Stimulated activated CD8-positive, alpha-beta memory T cell treated with anti-CD3 and anti-CD28 coated beads, Interleukin-2, amount 100 ng/mL, for 48 hours (primary cell): ENCODE measurements at places on chromosomes 7 and 10.

DNA sequence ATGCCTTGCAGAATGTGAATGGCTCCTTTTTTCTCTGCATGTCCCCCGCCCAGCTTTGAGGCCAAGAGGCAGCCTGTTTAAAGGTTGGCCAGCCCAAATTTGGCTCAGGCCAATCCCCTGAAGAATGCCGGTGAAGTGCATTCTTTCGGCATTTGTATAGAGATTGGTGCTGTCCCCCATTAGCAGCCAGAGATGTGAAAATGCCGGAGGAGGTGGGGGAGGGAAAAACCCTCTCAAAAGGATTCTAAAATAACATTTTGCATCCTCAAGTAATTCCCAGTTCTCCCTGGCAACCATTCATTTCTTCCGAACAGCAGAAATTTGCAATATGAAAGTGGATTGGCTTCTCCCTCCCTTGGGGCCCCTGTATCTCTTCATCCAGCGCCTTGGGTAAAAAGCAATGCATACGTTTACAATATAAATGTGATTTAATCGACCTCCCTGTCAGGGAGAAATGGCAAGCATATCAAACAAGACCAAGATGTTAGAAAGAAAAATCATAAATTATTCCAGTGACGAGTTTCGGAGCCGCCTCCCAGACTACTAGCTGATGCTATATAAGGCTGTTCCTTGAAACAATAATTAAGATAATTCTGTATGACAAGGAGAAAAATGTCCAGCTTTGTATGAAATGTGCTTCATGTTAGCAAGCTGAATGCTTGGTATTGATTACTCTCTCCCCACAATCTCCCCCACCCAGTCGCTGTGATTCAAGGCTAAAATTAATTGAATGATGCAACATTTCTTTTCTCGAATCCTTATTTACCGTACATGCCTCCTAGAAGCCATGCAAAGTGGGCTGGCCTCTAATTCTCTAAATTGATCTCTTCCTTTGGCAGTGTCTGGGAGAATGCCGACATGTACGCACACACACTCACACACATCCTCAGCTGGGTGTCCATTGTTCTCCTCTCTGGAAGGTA, 323.7 kb downstream of the RPS24 start:
- DNase-seq, result no peak

DNA sequence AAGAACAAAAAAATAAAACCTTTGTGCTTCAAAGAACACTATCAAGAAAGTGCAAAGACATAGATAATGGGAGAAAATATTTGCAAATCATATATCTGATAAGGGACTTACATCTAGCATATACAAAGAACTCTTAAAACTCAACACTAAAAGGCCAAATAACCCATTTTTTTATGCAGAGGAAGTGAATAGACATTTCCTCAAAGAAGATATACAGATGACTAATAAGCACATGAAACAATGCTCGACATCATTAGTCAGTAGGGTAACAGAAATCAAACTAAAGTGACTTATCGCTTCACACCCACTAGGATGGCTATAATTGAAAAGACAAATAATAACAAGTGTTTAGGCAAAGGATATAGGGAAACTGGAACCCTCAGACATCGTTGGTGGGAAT, 78.0 kb downstream of the MALSU1 start:
- no peak for DNase-seq

GRCh38 chr10:71440506-71441035, 43.9 kb downstream of the CDH23 start:
- no peak for DNase-seq

GRCh38 chr10:73113551-73113950, 3.3 kb downstream of the NUDT13 start:
- DNase-seq, result no peak

DNA sequence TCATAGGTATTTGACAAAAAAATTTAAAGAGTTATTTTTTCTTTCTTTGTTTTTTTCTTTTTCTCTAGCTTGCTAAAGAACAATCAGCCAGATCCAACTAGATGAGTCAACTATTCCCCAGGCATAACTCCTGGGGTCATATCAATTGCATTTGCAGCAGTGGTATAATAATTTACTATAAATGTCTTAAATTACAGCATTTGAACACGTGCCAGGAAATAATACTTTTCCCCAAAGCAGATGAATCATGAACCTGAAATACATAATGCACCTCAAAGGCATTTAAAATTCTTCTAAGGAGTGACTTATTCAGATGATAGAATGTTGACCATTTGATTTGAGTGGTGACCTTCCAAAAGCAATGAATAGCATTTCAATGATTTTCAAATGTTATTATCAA, 190.1 kb downstream of the LRRTM3 start:
- DNase-seq, result no peak

GRCh38 chr10:107616463-107617410, 452.2 kb upstream of the SORCS1 start:
- DNase-seq, result no peak

DNA sequence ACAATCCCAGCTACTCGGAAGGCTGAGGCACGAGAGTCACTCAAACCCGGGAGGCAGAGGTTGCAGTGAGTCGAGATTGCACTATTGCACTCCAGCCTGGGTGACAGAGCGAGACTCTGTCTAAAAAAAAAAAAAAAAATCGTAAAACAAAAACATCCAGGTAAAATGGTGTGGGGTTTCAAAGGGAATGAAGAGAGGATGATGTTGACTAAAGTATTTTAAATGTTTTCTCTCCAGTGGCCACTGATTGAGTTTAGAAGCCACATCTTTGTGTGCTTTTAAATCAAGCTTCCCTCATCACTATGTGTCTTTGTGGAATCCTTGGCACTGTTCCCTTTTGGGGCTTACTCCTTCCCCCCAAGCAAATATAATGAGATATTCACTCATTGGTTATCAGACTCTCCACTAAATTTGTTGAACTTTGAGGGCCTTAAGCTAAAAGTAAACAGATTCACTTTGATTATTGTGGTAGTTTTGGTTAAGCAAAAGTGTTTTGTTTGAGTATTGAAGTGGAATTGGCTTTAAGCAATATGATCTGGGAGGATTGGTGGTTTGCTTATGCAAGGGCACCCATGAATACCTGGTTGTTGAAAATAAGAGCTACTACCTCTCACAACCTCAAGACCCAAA, 162.9 kb downstream of the CDK14 start:
- no peak for DNase-seq

DNA sequence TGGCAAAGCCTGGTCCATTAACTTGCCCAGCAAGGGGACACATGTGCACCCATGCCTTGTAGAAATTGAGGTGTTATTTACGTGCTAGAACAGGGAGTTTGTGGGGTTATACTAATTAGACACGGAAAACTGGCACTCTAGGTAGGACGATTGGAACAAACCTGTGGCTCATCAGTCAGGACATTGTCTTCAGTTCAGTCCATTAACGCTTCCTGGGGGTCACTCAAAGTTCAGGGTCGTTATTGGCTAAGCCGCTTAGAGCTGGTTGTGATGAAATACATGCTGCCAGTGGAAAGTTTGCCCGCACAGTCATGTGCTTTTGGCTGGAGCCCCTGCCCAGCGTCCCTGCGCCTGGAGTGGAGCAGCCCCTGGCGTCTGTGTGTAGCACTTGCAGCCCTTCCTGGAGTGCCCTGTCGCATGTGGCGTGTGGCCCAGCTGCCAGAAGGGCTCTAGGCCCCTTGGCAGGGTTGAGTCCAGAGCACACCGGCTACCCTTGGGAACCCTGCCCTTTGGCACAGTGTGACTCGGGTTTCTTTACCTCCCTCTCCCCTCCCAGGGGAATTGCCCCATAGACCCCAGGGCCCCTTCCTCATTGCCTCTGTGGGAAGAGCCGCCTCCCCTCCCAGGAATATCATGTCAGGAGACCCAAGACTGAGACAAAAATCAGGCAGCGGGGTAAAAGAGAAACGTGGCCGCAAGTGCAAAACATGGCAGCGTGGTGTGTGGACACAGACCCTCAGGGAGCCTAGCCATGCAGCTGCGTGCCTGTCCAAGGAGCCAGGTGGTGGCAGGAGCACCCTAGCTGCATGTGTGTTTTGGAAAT, 9.8 kb downstream of the ZNF775 start:
- no peak for DNase-seq

DNA sequence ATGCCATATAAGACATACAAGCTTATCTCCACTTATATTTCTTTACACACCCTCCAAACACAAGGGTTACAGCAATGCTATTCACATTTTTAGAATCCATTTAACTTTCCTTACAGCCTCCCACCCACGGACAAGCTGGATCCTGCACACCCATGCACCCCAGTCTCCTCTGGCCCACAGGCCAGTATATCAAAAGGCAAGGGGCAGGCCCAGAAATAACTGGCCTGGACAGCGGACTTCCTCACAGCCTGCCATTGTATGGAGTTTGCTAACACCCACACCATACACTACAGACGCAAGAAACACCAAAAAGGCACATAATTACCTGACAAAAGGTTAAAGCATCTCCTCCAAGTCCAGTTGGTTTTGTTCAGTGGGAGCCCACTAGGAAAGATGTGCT, 12.0 kb downstream of the HOXA4 start:
- no peak for DNase-seq

DNA sequence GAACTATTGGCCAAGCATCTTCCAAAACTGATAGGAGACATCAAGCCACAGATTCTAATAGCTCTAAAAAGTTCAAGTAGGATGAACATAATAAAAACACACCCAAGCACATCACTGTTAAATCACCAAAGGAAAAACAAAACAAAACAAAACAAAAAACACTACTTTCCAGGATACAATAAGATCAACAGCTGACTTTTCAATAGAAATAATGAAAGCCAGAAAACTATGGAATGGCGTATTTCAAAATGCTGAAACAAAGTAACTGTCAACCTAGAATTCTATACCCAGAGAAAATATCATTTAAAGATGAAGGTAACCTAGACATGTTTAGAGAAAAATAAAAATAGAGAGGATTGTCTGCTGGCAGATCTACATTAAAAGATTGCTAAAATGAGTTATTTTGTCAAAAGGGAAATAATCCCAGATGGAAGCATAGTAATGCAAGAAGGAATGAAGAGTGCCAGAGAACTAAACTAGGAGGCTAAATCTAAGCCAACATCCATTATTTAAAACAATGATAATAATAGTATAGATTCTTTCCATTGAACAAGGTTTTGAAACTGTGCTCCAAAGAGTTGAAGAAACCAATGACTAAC, 13.9 kb downstream of the TUBAL3 start:
- DNase-seq, result no peak

GRCh38 chr10:117226813-117227451, 14.0 kb upstream of the SLC18A2 start:
- DNase-seq, result no peak
